ENCODE measurements at places on chromosomes 6 and 20.

DNA sequence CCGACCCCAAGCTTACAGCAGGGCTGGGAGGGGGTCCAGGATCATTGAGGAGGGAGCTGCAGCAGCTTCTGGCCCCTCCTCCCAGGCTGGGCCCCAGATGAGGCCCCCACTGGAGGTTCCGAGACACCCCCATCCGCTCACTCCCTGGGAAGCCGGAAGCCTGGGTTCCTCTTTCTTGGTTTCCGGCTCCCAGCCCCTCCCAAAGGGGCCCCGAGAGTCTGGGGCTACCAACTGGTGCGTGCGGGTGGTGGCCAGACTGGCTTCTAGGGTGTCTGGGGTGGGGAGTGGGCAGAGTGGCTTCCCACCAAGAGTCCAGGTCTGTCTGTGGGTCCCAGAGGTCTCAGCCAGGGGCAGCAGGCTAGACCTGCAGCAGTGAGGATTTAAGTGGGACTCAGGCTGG, 2.2 kb downstream of the RGS19 start:
- DNase-seq = no peak

DNA sequence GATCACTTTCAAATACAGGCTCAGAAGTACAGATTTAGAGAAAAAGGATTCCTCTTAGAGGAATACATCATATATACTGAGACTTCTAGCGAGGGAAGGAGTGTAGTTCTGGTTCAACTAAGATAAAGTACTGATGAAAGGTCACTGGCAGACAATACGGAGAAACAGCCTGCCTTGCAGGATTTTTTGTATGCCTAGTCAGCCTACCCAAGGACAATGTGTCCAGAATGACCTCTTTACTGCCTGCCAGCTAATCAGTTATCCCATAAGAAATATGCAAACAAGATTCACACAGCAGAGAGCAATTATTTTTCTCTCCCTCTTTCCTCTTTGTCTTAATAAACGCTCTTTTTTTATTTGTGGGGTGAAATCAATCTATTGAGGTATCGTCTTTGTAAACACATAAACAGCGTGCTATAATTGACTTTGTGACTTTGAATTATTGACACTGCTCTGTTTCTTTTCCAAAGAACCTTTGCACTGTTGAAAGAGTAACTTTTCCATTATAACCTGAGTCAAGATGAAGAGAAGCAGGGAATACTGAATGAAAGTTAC, 1.4 kb upstream of the TSPYL4 start:
- DNase-seq = no peak

- no peak for DNase-seq
Measured at GRCh38 chr20:23870461-23870860, 9.1 kb downstream of the CST5 start.

DNA sequence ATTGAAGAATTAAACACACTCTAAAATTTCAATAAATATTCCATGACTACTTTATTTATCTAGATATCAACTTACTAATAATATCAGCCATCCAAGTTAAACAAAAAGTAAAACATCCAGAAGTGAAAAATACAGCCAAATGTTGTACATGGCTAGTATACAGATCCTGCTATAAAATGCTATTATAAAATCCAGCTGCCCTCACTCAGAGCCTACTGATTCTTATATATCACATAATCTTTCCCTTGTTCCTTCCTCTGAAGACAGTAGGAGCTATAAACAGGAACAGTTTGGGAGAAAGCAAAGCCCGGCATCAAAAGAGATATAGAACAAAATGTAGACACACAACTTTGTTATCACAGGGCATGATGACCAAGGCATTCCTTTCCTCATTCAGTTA, 212.9 kb downstream of the PLCB4 start:
- DNase-seq = no peak

DNA sequence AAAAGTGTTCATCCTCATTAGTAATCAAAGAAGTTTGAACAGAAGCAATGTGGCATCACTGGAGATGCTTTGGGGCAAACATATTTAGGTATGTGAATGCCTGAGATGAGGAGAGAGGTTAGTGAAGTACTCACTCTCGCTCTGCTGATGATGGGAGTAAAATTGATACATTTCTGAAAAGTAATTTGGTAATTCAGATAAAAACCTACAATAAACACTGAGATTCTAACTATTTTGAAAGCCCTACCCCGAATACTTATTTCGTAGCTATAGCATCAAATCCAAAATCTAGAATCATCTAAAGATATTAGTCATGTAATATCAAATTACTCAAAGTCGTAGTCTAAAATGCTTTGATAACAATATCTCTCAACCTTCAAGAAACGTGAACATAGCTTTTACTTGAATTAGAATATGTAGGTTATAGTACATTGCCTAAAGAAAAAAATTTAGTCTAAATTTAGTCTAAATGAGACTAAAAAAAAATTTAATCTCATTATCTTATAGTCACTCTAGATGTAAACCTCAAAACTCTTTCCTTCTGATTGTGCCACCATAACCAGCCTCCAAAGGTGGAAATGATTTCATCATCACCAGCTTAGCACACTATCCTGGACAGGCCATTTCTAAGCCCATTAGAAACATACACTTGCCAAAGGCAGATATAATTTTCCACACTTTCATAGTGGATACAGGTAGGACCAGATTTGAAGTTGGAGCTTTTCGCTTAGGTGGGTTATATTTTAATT, 232.5 kb upstream of the TAB2 start:
- no peak for DNase-seq

DNA sequence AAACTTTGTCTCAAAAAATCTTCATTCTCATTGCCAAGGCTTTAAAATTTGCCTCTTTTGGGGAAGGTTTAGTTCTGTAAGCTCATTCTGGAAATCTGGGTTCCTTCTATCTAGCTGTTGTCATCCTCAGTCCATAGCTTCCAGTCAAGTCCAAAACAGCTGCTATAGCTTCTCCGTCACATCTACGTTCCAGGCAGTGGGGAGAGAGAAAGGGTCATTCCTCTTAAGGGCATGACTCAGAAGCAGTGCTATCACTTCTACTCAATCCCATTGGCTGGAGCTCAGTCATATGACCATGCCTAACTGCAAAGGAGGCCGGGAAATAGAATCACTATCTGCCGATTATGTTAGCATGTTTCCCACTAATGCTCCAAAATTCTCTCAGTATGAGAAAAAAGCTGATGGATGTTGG, 141.4 kb upstream of the PTPN1 start:
- no peak for DNase-seq

GRCh38 chr20:6282642-6283041, 159.8 kb upstream of the FERMT1 start:
- no peak for DNase-seq

GRCh38 chr20:51217347-51218045, 194.6 kb upstream of the KCNG1 start:
- DNase-seq = no peak

DNA sequence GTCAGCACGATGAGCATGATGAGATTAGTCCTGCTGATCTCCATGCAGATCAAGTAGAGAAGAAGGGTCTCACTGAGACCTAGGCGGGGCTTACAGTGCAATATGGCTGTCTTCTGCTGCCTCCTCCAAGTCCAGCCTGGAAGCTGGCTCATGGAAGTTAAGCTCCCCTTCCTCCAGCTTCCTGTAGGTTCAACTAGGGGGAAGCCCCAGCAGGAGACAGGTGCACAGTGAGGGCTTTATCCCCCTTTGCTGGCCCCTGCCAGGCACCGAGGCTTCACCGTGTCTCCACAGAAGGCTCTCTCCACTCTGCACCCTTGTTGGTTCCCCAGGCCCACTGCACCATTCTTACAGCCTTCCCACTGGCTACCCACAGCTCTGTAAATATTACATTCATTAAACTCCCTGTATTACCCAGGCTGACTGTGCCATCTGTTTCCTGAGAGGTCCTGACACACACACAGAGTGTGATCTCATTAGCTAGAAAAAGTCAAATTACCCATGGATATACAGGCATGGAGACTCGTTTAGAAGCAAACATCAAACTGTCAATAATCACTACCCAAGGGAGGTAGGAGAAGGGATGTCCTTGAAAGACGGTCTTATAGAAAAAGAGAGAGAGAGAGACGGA, 90.4 kb downstream of the SLC2A10 start:
- DNase-seq = no peak

DNA sequence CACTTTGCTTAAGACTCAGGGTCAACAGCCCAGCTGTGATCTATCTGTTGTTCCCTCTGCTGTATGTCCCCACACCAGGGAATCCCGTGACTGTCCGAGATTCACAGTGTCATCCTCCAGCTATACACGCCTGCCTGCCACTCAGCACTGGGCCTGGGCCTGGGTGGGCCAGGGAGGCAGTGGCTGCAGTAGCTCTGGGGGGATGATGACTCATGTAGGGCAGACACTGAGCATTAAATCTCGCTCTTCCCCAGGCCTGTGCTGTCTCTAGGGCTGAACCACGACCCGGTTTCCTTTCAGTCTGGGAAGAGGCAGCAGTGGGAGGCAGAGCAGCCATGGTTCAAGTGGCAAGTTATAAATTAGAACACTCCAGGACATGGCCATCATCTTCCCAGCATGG, 173.9 kb downstream of the LRFN2 start:
- DNase-seq = no peak

DNA sequence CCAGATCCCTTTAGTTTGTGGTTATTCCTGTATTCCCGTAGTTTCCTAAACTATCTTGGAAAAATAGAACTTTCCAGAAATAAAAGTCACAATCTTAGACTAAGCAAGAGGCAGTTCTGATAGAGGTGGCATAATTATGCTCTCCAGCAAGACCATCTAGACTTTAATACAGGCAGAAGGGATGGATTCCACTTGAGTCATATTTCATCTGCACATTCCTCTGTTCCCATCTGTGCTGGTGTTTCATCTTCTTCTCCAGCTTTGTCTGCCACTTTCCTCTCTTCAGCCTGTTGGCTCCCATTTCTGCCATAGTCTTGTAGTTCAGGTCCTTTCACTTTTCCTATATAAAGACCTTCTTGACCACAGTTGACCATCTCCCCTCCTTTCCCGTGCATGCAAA, 102.9 kb downstream of the SOBP start:
- DNase-seq = no peak

DNA sequence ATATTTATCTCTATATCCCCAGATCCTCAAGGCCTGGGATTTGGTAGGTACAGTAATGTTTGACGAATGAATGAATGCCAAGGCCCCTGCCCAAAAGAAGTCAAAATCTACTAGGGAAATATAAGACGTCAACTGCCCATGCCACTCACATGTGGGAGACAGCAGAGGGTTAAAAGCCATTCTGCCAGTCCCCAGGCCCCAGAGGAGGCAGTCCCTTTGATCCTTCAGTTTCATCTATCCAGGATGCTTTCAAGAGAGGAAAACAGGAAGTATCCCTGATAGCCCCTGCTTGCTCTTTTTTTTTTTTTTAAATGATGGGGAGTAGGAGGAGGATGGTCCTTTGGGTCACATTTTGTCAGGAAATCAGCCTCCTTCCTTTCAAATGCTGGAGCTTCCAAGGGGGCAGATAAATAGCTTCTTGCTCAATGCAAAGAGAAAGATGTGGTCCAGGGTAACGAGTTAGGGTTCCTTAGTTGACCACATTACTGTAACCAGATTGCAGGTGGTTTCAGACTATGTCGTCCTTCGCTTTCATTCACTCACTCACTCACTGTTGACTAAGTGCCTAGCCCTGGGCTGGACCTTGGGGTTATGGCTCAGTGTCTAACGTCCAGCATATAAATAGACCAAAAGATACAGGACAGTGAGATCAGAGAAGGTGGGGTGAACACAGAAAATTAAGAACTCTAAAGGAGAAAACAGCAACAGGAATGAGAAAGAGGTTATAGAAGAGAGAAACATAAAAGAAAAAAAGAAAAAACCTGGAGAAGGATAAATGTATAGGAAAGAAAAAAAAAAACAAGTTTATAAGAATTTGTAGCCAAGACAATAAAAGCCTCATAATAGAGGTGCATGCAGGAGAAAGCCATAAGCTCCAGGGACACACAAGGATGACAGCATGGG, 64.6 kb upstream of the PIM1 start:
- DNase-seq = no peak

DNA sequence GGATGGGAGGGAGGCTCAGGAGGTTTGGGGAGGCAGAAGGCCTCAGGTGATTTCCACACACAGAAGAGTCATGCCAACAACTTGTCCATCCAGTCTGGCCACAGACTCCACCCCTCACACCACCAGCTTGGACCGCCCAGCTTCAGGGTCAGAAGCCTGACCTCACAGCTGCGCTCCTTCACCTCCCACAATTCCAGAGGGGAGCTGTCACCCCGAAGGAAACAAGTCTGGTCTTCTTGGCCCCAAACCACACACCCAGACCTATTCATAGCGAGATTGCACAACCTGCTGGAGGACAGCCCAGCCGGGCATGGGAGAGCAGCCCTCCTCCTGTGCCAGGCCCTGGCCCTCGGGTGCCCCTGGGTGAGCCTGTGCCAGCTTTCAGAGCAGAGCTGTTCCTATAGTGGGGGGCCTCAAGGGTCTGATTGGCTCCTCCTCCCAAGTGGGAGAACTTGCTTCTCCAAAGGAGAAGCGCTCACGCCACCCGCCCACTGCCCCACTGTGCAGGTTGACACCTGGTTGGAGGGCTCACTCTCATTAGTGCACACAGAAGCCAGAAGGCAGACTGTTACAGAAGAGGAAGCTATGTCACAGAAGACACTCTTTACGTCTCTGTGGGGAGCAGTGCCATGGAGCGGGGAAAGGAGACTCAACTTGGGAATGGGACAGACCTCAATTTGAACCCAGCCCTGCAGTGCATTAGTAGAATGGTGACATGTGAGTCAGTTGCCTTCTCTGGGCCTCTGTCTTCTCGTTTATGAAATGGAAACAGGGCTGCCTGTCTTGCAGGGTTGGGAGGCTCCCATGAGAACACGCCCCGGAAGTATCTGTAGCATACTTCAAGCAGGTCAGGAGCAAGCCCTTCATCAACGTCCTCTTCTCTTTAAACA, 128.8 kb downstream of the FOXO3 start:
- DNase-seq = no peak

DNA sequence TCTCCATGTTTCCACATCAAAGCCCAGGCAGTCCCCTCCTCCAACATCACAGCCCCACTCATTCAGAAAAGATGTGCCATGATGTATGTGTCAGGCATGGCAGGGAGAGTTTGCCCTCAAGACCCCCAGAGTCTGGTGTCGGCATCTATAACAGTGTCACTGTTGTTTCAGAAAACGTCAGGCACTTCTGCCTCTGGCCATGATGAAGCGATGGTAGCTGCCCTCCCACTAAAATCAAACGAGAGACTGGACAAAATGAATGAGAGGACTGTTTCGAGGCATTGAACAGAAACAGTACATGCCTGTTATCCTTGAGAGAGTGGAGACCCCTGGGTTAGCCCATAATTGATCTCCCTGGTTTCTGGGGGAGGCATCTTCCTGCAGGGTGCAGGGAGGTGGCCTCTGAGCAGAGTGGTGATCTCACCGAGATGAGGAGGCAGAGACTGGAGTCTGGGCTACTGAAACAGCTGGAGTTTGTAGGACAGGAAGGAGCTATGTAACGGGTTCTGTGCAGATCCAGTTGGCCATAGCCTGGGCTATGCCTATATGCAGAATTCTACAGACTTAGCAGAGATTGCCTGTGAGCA, 144.5 kb downstream of the SYCP2 start:
- no peak for DNase-seq

DNA sequence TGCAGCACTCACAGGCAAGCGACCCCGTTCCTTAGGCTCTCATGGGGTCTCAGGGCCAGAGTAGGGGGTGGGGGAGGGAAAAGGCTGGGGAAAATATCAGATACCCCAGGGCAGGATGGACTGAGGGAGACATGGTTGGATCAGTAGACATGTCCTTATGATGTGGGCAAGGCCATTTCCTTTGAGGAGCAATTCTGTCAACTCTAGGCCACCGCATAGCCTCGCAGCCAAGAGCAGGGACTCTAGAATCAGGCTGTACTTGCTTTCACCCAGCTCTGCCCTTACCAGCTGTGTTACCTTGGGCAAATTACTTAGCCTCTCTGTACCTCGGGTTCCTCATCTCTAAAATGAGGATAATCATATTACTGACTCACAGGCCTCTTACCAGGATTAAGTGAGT, 2.2 kb upstream of the MAPK13 start:
- DNase-seq = no peak

Measured in stimulated activated CD8-positive, alpha-beta memory T cell treated with anti-CD3 and anti-CD28 coated beads, Interleukin-7, amount 100 ng/mL, for 48 hours (primary cell).